Pancreas (tissue), 10 donors: ENCODE measurements at places on chromosomes 5 and 9. TPM values are rescaled to one million over a fixed set of nuclear protein-coding genes. Genes with fewer than 3 reads are reported as not detected.

Gene NEURL1B
- total RNA-seq: 2.8 TPM

Gene PTGES
- 0.38 TPM for total RNA-seq

Gene EFNA5
- 1.7 TPM for total RNA-seq

Gene FAM78A
- 0.37 TPM for total RNA-seq

Gene NPR2
- total RNA-seq: 2.6 TPM

Gene ADGRV1
- 5.4 TPM for total RNA-seq

Gene C8G
- 1.2 TPM for total RNA-seq

Gene KIF24
- 0.52 TPM for total RNA-seq

Gene ORM2
- not detected for total RNA-seq

DNA sequence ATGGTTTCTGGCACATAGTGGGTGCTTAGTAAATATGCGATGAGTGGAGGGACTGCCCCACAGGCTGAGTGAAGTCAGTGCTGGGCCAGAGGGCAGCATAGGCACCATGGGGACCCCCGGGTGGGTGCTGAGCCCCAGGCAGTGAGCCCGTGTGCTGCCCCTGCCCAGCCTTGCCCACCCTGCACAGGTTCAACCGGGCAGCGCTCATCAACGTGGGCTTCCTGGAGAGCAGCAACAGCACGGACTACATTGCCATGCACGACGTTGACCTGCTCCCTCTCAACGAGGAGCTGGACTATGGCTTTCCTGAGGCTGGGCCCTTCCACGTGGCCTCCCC lies 7.2 kb downstream of the B4GALT7 start:
- no peaks in the 10 kb centered on the region for H3K27me3 ChIP-seq
- no peak for DNase-seq
- no peak overlapping the region for H3K4me3 ChIP-seq
- no peaks in the 10 kb centered on the region for H3K36me3 ChIP-seq

- no peak overlapping the region for H3K27ac ChIP-seq
- DNase-seq: no peak
- H3K36me3 ChIP-seq: no peaks in the 10 kb centered on the region
Measured at GRCh38 chr5:180206993-180207392, 2.0 kb downstream of the RASGEF1C start.

- no peak overlapping the region for H3K27ac ChIP-seq
- no peak overlapping the region for H3K4me3 ChIP-seq
- H3K27me3 ChIP-seq: no peaks in the 10 kb centered on the region
- H3K4me1 ChIP-seq: peaks cover 3% of the 10 kb centered on the region
- DNase-seq: no peak
Measured at GRCh38 chr9:132144708-132145365, 17.0 kb upstream of the NTNG2 start.

GRCh38 chr5:68780299-68780955 lies 313.4 kb upstream of the SLC30A5 start:
- DNase-seq: no peak
- H3K4me1 ChIP-seq: no peaks in the 10 kb centered on the region
- no peak overlapping the region for H3K27ac ChIP-seq
- no peak overlapping the region for H3K4me3 ChIP-seq
- no peaks in the 10 kb centered on the region for H3K36me3 ChIP-seq
- no peaks in the 10 kb centered on the region for H3K27me3 ChIP-seq

- H3K36me3 ChIP-seq: no peaks in the 10 kb centered on the region
- no peak overlapping the region for H3K4me3 ChIP-seq
- no peak for DNase-seq
- no peaks in the 10 kb centered on the region for H3K27me3 ChIP-seq
- no peak overlapping the region for H3K27ac ChIP-seq
Measured at GRCh38 chr5:122492675-122493074, 180.6 kb downstream of the SNCAIP start.

DNA sequence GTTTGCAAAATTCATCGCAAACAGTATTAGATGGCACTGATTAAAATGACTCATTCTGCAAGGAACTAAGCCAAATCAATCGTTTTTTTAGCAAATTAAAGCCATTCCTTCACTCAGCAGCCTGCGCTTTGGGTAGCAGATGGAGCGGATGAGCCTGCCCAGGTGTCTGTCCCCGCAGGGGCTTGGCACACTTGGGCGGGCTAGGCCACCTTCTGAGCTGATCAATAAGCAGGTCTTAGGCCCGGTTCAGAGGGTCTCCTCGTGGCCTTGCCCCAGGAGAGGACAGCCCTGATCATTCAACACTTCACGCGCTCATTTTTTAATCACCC lies 78.0 kb upstream of the FCN1 start:
- H3K27me3 ChIP-seq: no peaks in the 10 kb centered on the region
- no peak overlapping the region for H3K4me3 ChIP-seq
- H3K36me3 ChIP-seq: no peaks in the 10 kb centered on the region
- no peak for DNase-seq
- H3K27ac ChIP-seq: no peak overlapping the region

DNA sequence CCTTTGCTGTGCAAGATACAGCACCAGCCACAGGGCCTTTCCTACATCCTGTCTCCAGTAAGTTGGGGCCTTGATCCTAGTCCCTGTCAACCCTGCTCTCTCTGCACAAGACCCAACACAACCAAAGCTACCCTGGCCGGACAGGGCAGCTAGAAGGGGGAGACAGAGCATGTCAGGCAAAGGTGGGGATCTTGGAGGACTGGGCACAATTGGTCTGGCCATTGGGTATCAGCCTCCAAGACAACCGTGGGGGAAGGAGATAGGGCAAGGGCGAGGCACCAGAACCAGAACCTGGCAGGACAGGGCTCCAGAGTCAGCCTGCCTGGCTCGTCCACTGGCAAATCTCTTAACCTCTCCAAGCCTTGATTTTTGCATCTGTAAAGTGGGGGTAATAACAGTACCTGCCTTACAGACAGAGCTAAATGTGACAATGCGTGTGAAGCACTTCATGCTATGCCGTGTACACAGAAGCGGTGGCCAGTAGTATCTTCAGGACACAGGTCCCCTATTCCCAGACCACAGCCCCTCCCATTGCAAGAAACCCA lies 51.6 kb upstream of the CDKN2AIPNL start:
- no peak overlapping the region for H3K4me3 ChIP-seq
- no peaks in the 10 kb centered on the region for H3K27me3 ChIP-seq
- peaks cover 8% of the 10 kb centered on the region for H3K4me1 ChIP-seq
- H3K27ac ChIP-seq: no peak overlapping the region

GRCh38 chr5:116365006-116365496 lies 209.6 kb downstream of the SEMA6A start:
- H3K4me3 ChIP-seq: no peak overlapping the region
- no peak for DNase-seq
- H3K27ac ChIP-seq: no peak overlapping the region
- H3K27me3 ChIP-seq: no peaks in the 10 kb centered on the region
- H3K4me1 ChIP-seq: no peaks in the 10 kb centered on the region
- H3K36me3 ChIP-seq: no peaks in the 10 kb centered on the region

DNA sequence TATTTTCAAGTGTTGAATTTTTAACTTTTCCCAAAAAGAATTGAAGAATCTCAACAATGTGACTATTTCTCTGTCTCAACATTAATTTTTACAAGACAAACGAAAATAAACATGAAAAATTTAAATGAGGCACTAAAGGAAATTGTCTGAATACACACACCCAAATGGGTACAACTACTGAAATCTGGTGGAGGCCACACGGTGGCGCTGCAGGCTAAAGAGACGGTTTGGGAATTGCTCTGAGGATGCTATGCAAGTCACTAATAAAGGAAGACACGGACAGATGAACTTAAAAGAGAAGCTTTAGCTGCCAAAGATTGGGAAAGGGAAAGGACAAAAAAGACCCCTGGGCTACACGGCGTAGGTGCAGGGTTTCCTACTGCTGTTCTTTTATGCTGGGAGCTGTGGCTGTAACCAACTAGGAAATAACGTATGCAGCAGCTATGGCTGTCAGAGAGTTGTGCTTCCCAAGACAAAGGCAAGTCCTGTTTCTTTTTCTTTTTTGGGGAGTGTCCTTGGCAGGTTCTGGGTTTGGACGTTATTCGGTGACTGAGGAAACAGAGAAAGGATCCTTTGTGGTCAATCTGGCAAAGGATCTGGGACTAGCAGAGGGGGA lies at the start of gene PCDHB10:
Gene PCDHB10, plus strand, starts transcription at position 244 of the 616 bp plus-strand sequence. Its CDS starts 200 bp downstream, at position 444.
- no peak within 1 kb of the TSS for H3K27ac ChIP-seq
- no peak within 1 kb of the TSS for H3K4me3 ChIP-seq
- DNase-seq: no peak
- H3K4me1 ChIP-seq: no peaks in the 10 kb centered on the region
- H3K36me3 ChIP-seq: no peaks in the 10 kb centered on the region

- no peaks in the 10 kb centered on the region for H3K36me3 ChIP-seq
- no peaks in the 10 kb centered on the region for H3K27me3 ChIP-seq
- H3K4me1 ChIP-seq: no peaks in the 10 kb centered on the region
- no peak overlapping the region for H3K27ac ChIP-seq
- no peak overlapping the region for H3K4me3 ChIP-seq
- DNase-seq: no peak
Measured at GRCh38 chr9:101915482-101915881, 177.0 kb upstream of the GRIN3A start.
